SJSA1 (cell line): ENCODE measurements at places on chromosomes 12 and 14. TPM values are rescaled to one million over a fixed set of nuclear protein-coding genes. Genes with fewer than 3 reads are reported as not detected.

- H3K4me3 ChIP-seq, result no peak overlapping the region
- no peaks in the 10 kb centered on the region for H3K36me3 ChIP-seq
- no peak overlapping the region for H3K27ac ChIP-seq
These were observed 112.3 kb downstream of the NRXN3 start for GRCh38 chr14:78282437-78282836.

- H3K36me3 ChIP-seq, result no peaks in the 10 kb centered on the region
- no peak overlapping the region for H3K27ac ChIP-seq
- no peak overlapping the region for H3K4me3 ChIP-seq
- no peak for DNase-seq
- H3K4me1 ChIP-seq, result peaks cover 11% of the 10 kb centered on the region
- no peaks in the 10 kb centered on the region for H3K27me3 ChIP-seq
These were observed 255.6 kb downstream of the ERC1 start for GRCh38 chr12:1246637-1247036.

DNA sequence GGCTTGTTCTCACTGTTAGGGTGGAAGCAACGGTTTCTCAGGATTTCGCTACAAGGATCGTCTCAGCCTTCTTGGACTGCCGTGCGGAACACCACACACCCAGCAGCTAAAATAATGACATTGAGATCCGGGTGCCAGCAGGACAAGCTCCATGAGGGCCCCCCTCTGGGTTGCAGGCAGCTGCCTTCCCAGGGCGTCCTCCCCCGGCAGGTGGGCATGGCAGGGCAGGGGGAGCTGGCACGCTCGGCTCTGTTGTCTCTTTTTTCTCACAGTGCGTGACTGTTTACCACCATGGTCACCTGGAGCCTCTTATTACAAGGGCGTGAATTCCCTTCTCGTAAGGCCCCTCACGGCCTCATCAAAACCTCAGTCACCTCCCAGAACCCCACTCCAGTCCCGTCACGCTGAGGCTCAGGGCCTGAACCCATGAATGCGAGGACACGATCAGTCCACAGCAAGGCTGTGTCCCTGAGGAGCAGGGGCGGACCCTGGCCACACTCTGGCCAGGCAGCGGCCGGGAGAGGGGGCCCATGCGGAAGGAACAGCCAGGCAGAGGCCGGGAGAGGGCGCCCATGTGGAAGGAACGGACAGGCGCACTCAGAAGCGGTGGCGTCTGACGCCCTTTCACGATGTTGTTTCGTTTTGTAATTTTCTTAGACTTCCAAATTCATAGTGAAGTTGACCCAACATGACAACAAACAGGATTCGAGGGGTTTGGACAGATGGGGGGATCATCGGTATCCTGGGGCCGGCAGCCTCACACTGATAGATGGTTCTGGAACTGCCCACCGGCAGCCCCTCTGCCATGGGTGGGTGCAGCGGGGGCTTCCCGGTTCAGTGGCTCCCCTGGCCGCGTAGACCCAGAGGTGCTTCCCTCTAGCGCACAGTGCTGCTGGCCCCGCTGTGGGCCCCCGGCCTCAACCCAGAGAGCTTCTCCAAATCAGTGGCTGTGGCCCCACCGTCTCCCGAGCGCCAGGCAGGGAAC lies 10.0 kb downstream of the LRCOL1 start:
- no peaks in the 10 kb centered on the region for H3K36me3 ChIP-seq
- peaks cover 10% of the 10 kb centered on the region for H3K27me3 ChIP-seq
- peak overlapping the region; percentile 39 for H3K4me3 ChIP-seq
- peaks cover 15% of the 10 kb centered on the region for H3K4me1 ChIP-seq
- DNase-seq, result peak; percentile 59

DNA sequence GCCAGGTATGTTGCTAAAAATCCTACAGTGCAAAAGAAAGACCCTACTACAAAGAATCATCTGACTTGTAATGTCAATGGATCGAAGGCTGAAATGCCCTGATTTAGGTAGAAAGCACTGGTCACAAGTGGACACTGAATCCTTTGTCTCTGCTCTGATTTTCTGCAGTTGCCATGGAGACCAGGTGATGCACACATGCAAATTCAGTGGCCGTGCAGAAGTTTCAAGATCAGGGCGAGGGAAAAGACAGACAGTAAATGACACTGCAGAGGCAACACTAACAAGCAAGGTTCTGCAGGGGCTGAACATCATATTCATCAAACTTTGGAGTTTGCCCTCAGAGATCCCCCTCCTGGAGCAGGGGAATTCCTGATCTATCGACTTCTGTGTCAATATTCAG lies 370.3 kb upstream of the TMEM132C start:
- H3K27me3 ChIP-seq, result no peaks in the 10 kb centered on the region
- H3K36me3 ChIP-seq, result no peaks in the 10 kb centered on the region
- no peaks in the 10 kb centered on the region for H3K4me1 ChIP-seq
- no peak for DNase-seq
- H3K27ac ChIP-seq, result no peak overlapping the region

GRCh38 chr12:5030066-5030465 lies 13.6 kb upstream of the KCNA5 start:
- no peaks in the 10 kb centered on the region for H3K4me1 ChIP-seq
- no peak overlapping the region for H3K4me3 ChIP-seq
- no peak overlapping the region for H3K27ac ChIP-seq
- H3K27me3 ChIP-seq, result peaks cover 7% of the 10 kb centered on the region

DNA sequence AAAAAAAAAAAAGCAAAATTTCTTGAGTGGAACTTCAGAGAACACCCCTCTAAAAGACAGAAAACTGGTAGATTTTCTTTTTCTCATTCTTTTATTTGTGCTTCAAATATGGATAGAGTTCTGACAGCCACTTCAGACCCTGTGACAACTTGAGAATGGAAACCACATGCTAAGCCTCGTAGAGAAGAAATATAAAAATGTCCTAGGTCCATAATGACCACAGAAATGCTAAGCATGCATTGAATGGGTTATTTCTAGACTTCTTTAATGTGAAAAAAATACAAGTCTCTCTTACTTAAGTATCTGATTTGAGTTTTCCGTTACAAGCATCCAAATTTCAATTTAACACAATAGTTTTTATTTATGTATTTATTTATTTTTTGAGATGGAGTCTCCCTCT lies 28.3 kb upstream of the DIO2 start:
- DNase-seq, result no peak
- no peaks in the 10 kb centered on the region for H3K36me3 ChIP-seq
- H3K27ac ChIP-seq, result no peak overlapping the region
- H3K4me3 ChIP-seq, result no peak overlapping the region

DNA sequence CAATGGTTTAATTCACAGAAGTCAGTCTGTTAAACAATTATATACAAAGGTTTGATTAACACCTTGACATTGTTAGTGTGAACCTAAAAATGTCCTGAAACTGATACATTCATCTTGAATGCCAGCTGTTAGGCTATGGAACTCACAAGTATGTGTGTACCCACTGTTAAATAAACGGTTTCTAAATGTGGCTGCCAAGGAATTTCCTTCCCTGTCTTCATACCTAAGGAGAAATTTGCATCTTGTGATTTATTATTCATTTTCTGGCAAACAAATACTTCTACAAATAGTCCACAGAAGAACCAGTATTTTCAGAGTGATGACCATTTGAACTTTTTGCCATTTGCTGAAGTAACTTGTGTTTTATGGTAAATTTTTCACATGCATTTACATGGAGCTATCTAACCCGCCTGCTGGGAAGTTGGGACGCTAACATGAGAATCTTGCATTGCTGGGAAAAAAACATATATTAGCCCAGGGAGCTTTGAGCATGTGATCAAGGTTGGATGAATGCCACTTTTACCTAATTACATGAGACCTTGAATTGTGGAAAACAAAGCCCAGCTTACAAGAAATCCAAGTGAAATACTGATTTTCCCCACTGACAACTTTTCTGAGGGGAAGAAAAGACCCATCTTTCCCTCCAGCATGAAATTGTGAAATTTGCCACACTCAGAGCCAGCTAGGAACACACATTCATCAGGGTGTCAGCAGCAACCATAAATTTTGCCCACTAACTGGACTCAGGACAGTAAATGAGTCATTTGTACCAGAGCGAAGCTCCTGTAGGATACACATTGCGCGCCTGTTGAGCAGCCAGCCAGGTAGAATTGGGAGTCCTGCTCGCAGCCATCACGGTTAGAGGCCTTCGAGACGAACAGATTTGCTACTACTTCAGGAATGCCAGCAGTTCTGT lies 118.0 kb downstream of the KICS2 start:
- peaks cover 21% of the 10 kb centered on the region for H3K4me1 ChIP-seq
- H3K36me3 ChIP-seq, result peaks cover 14% of the 10 kb centered on the region
- H3K4me3 ChIP-seq, result no peak overlapping the region
- H3K27me3 ChIP-seq, result no peaks in the 10 kb centered on the region
- H3K27ac ChIP-seq, result no peak overlapping the region

DNA sequence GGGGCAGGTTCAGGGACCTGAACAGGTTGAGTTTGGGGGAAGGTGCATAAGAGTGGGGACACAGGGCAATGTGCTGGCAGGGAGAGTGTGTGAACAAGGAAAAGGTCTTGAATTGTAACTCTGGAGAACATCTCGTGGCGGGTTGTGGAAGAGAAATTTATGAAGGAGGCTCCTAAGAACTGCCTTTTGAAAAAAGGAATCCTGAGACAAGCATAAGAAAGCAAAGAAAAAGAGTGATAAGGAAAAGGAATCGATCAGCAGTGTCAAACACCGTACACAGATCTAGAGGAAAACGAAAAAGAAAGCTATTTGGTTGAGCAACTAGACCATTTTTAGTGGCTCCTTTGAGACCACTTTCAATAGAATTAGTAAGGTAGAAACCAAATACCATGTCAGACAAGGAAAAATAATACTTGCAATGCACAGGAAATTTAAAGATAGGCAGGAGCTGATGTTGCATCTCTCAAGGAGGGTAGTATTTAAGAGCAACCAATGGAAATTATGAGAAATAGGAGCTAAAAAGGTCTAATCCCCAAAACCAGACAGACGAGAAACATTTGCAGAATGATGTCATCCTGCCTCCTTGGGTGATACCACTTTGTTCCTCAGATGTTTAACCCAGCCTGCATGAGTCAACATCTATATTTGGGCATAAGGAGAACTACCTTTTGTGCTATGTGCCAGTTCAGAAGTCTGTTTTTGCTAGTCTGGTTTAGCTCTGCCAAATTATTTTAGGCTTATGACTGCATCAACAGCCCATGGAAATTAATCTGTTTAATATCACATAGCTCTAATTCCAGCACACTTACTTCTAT lies 64.5 kb upstream of the STK38L start:
- H3K4me1 ChIP-seq, result peaks cover 55% of the 10 kb centered on the region
- DNase-seq, result peak; percentile 91
- no peaks in the 10 kb centered on the region for H3K36me3 ChIP-seq
- peak overlapping the region; percentile 20 for H3K4me3 ChIP-seq
- H3K27me3 ChIP-seq, result no peaks in the 10 kb centered on the region
- peak overlapping the region; percentile 79 for H3K27ac ChIP-seq

CDK2 gene
- total RNA-seq, result 74.4 and 82.1 TPM in 2 replicates

DCN gene
- total RNA-seq, result 37.2 and 71.4 TPM in 2 replicates

GPR65 gene
- total RNA-seq, result 1.9 and 2.2 TPM in 2 replicates

RAB2B gene
- 15.4 and 28.3 TPM in 2 replicates for total RNA-seq

TDG gene
- 67.9 and 72.6 TPM in 2 replicates for total RNA-seq
